Fibroblast of lung (primary cell): ENCODE measurements at places on chromosomes 13 and 19.

DNA sequence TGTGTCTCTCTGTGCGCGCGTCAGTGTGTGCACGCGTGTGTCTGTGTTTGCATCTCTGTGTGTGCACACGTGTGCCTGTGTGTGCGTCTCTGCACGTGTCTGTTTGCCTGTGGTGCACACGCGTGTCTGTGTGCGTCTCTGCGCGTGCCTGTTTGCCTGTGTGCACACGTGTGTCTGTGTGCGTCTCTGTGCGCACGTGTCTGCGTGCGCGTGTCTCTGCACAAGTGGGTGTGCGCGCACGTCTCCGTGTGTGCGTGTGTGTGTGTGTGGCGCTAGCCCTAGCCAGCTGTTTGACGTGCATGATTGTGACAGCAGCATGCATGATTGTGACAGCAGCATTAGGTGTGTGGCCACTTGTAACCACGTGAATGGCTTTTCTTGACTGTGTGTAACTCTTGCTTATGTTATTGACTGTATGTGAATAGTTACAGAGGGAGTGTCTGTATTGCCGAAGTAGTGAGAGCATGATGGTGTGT lies 31.1 kb downstream of the ZNF146 start:
- H3K27me3 ChIP-seq: no peaks in the 10 kb centered on the region
- H3K4me3 ChIP-seq: peak overlapping the region; percentile 35
- no peaks in the 10 kb centered on the region for H3K36me3 ChIP-seq
- DNase-seq: no peak

- H3K4me1 ChIP-seq: peaks cover 49% of the 10 kb centered on the region
- peak overlapping the region; percentile 0 for H3K4me3 ChIP-seq
- DNase-seq: peak; percentile 96
- no peaks in the 10 kb centered on the region for H3K27me3 ChIP-seq
- peak overlapping the region; percentile 96 for H3K27ac ChIP-seq
These were observed 40.7 kb upstream of the MEDAG start for GRCh38 chr13:30865123-30866049.

DNA sequence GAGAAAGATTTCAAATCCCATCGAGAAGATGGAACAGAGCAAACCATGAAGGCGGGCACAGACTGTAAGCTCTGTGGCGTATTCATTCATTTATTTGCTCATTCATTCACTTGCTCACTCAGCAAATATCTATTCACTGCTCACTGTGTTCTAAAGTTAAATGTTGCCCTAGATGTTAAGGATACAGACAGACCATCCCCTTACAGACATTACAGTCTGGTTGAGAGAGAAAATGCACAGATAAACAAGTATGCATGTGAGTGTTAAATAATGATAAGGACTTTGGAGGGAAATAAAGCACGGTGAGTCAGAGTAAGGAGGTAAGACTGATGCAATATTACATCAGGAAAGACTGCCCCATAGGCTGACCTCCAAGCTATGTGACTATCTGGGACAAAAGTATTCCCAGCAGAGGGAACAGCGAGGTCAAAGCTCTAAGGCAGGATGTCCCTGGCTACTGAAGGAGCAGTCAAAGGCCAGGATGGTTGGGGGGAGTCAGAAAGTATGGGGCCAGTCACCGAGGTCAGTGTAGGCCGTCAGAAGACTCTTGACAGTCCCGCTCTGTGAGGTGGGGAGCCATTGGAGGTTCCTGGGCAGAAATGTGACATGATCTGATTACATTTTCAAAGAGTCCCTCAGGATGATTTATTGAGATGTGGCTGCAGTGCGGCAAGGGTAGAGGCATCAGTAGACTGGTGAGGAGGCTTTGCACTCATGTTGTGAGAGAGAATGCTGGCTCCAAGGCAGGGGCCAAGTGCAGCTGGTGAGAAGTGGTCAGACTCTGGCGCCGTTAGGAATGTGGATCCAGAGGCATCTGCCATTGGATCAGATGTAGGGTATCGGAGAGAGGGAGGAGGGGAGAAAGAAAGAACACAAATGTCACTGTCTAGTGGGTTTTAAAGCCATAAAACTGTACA lies 37.9 kb downstream of the MBNL2 start:
- peak overlapping the region; percentile 96 for H3K27ac ChIP-seq
- peaks cover 49% of the 10 kb centered on the region for H3K4me1 ChIP-seq
- H3K36me3 ChIP-seq: no peaks in the 10 kb centered on the region
- no peaks in the 10 kb centered on the region for H3K27me3 ChIP-seq
- no peak overlapping the region for H3K4me3 ChIP-seq

GRCh38 chr13:45333977-45334922 lies 6.7 kb downstream of the TPT1 start:
- no peak overlapping the region for H3K27ac ChIP-seq
- H3K36me3 ChIP-seq: peaks cover 25% of the 10 kb centered on the region
- H3K4me3 ChIP-seq: no peak overlapping the region
- H3K27me3 ChIP-seq: no peaks in the 10 kb centered on the region

DNA sequence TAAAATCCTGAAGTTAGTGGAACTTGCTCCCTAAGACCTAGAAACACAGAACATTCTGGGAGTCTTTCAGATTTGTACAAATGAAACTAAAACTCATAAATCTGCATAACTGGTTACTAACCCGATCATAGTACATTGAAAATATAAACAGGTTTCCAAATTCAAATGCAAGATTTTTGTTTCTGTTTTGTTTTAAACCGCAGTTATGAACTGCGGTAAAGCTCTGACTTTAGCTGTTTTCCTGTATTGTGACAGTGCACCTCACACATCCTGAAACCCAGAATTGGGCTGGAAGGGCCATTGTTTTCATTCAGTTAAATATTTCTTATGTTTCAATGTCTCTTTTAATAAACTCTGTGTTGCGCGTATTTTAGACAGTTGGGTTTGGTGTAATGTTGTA lies 204.7 kb downstream of the SHISA2 start:
- no peaks in the 10 kb centered on the region for H3K27me3 ChIP-seq
- no peak overlapping the region for H3K27ac ChIP-seq
- H3K4me3 ChIP-seq: no peak overlapping the region
- H3K36me3 ChIP-seq: no peaks in the 10 kb centered on the region
- DNase-seq: no peak
